Stimulated activated CD4-positive, alpha-beta T cell treated with anti-CD3 and anti-CD28 coated beads, Interleukin-12 subunit alpha, Interleukin-12 subunit beta, amount 100 ng/mL, for 24 hours (primary cell): ENCODE measurements at places on chromosomes 4 and X.

DNA sequence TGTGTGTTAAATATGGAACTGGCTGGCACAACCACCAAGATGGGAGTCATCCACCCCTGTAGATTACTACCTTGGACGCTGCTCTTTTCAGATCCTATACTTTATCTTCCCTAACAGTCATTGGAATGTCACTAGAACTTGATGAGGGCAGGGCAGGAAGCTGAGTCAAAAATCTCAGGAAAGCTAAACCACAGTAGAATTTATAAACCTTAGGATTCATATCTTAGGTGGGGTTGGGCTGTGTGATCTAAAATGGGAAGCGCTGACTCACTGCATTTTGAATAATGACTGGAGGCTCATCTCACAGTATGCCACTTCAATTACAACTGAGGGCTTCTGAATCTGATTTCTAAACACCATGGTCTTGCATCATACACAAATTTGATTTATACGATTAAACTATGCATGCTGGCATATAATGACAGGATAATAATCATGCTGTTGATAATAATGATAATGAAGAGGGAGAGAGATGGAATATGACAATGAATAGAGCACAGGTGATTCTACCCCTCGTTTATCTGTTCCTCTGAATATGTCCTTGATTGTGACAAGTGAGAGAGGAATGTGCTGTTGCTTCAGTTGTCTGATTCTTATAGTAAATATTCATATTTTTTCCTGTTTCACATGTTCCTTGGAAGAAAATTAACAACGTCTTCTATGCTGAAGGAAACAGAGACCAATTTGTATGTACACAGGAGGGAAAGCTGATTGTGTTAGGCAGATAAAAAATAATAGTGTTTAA is 270.3 kb upstream of the HS3ST1 start:
- no peak for DNase-seq

GRCh38 chr4:143353797-143354196 is 17.1 kb downstream of the GAB1 start:
- no peak for DNase-seq

DNA sequence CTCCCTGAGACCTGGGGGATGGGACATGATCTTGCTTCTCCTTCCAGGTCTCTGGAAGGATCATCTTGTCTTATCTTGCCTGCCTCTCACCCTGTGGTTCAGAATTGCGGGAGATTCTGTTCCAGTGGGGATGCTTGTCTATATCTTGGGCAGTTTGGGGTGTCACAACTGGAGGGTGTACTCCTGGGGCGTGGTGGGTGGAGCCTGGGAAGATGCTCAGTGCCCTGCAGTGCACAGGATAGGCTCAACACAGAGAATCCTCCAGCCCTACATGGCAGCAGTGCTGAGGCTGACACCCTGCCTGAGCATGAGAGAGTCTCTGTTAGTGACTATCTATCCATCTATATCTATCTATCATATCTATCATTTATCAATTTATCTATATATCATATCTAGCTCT is 7.7 kb downstream of the P2RY8 start:
- DNase-seq = no peak

GRCh38 chr4:38664706-38665401 is 855 bp downstream of the KLF3 start:
- DNase-seq = peak; percentile 31

DNA sequence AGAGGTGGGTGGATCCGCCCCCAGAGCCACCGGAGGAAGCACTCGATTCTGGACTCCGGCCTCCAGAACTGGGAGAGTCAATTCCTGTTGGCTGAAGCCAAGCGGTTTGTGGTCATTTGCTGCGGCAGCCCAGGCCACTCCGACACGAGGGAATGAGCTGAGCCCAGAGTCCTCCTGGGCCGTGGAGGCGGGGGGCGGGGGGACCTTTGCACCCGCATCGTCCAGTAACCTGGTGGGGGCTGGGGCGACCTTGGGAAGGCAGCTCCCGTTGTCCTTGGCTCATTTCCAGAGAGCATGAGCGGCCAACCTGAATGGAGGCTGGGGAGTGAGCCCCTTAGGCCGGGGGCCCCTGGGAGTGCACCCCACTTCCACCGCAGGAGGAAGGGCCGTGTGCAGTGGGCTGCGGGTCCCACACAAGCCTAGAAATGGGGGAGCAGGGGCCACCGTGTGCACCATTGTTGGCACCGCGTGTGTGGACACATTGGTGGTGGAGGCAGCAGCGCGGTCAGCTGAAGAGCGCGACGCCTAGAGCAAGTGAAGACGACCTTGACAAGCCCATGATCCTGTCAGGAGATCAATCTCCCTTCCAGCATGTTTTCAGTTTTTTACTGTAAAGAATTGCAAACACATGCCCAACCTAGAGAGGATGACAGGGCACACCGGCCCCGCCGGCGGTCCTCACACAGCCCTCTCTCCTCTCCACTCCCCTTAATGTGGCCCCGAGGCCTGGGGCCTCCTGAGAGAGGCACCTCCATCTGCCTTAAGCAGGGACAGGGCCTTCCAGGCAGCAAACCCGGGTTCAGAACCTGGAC is 19.9 kb upstream of the DUSP9 start:
- DNase-seq = no peak

DNA sequence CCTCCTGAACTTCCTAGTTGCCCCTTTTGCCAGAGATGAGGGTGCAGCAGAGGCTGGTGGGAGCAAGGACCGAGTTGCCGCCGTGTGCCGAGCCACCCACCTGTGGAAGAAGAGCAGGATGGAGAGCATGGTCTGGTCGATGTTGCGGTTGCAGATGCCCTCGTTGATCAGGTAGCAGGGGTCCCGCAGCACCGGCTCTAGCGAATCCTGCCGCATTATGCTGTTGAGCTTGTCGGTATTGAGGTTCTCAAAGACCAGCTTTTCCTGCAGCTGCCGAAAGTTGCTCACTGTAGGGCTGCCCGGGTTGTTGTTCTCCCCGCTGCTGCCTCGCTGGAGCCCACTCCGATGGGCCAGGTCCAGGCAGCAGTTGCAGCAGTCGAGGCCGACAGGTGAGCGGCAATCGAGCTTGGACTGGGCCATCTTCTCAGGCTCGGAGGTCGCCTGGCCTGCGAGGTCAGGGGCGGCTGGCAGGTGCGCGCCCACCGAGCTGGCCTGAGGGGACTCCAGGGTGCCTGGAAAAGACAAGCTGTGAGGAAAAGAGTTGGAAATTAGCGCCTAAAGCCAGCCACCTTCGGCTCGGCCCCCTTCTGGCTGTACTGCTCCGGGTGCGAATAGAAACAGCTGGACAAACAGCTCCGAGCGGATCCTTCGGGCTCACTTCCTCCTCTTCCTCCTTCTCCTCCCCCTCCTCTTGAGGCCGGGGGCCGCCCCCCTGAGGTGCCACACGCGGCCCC is 420 bp downstream of the TSC22D3 start:
- DNase-seq = no peak

DNA sequence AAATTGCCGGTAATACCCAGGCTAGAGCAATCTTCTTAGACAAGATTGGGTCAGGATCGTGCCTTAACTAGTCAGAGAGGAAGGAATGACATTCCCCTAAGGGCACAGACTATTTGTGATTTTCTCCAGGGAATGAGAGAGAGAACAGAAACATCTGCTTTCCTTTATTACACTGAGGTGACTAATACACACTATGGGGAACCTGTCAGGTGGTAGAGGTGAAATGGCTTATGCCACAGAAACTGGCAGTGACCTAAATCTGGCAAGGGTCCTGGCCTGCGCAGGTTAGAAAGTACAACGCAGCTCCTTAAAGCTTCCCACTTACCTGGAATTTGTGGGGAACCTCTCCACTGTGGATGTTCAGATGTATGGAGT is 16.6 kb upstream of the HPGD start:
- no peak for DNase-seq

- no peak for DNase-seq
These were observed 91.7 kb downstream of the CORIN start for GRCh38 chr4:47746122-47746521.

- DNase-seq = no peak
These were observed 231.5 kb upstream of the AGTR2 start for GRCh38 chrX:115939070-115939469.

DNA sequence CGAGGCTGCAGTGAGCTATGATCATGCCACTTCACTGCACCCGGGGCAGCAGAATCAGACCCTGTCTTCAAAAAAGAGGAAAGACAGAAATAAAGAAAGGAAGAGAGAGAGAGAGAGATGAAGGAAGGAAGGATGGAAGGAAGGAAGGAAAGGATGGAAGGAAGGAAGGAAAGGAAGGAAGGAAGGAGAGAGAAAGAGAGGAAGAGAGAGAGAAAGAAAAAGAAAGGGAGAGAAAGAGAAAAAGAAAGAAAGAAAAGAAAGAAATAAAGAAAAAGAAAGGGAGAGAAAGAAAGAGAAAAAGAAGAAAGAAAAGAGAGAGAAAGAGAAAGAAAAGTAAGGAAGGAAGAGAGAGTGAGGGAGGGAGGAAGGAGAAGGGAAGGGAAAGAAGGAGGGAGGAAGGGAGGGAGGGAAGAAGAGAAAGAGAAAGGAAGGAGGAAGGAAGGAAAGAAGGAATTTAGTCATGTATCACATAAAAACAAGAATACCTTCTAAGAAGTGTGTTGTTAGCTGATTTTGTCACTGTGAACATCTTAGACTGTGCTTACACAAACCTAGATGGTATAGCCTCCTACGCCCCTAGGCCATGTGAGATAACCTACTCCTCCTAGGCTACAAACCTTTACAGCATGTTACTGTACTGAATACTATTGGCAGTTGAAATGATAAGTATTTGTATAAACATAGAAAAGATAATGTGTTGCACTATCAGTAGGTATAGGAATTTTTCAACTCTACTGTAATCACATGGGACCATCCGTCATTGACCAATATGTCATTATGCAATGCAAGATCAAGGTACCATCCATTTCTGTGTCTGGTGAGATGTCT is 17.4 kb upstream of the AFF1 start:
- no peak for DNase-seq

DNA sequence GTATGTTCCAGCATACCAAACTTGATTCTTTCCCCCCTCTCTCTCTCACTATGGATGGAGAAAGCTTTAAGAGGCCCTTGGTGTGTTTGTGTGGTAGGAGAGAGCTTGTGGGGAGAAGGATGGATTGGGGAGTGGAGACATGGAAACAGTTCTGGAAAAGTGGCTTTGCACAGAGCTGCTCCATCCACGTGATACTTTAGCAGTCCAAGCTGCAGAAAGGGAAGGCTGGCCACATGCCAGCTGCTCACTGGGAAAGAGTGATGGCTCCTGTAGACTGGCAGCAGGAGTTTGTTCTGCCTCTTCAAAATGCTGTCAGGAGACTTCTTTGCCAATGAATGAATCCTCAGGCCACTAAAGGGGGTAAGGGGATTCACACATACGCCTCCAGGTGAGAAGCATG is 21.7 kb upstream of the SEC24B start:
- no peak for DNase-seq

GRCh38 chr4:101198682-101199339 is 148.5 kb downstream of the PPP3CA start:
- no peak for DNase-seq

- DNase-seq = no peak
These were observed 317.9 kb upstream of the DIPK2B start for GRCh38 chrX:45518552-45518951.

DNA sequence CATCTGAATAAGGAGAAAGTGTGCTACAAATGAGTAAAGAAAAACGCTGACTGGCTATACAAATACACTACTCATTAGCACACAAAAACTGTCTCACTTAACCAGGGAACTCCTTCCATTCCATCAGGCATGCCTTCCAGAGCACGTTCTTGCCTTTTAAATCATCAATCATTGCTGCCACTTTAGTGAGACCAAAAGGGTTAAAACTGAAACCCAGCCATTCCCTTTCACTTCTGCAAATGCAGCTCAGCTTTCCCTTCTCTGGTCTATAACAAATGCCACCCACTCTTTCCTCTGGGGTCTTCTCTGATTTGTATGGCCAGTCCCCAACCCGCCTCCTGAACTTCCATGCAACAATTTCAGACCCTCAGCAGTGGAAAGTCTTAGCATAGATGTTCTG is 231.5 kb downstream of the TRIML1 start:
- DNase-seq = no peak

- no peak for DNase-seq
These were observed 25.3 kb downstream of the APBB2 start for GRCh38 chr4:41189076-41189475.

DNA sequence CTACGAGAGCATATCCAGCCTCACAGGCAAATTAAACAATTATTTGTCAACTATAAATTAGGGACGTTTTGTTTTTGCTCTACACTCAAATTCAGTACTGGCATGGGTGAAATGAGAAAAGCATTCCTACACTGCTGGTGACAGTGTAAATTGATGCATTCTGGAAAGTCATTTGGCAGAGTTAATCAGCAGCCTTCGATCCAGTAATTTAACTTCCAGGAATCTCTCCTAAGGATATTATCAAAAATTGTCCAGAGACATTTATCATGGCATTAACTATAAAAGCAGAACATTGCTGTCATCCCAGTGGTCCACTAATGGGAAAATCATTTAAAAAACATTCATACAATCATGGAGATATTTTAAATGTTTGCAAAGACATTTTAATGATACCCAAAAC is 67.5 kb upstream of the MMAA start:
- DNase-seq = no peak

DNA sequence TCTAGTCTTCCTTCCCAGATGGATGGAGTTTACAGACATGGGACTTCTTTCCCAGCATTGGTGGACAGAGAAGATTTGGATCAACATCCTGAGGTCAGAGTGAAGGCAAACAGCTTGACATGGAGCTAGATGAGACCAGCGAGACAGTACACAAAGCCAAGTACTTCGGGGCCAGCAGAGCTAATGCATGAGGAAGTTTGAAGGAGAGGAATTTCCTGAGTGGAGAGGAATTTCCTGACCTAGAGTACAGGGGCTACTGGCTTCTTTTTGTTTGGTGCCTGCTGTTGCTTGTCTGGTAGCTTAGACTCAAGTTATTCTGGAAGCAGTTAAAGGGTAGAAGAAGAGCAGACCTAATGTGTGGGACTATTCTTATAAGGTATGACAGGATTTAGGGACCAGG is 69.1 kb upstream of the EOLA2 start:
- DNase-seq = no peak

DNA sequence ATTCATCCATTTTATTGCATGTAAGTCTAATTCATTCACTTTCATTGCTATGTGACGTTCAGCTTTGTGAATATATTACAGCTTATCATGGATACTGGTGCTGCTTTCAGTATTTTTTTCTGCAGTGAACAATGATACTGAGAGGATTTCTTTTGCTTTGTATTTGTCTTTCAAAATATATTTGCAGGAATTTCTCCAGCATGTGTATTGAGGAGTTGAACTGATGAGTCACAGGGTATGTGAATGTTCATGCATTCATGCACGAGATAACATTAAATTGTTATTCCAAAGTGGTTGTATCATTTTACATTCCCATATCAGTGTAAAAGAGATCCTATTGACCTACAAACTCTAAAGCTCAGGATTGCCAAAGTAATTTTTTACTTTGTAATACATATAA is 283.8 kb upstream of the ARSJ start:
- no peak for DNase-seq

DNA sequence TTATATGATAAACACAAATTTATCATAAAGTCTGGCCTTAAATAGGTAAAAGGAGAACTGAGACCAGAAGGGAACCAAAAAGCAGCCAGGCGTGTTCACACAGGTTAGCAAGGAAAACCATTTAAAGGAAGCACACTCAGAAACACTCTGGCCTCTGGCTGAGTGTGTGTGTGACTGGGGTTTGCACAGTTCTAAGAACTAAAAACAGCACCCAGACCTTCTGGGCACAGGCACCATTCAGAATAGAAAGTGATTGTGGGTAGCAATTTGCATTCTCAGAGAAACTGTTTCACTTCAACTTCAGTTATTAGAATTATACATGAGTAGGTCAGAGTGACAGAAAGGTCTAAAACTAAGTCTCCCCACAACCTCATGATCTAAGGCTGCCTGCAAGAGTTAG is 10.0 kb downstream of the GPR82 start:
- DNase-seq = no peak

- no peak for DNase-seq
These were observed 1037.4 kb upstream of the PABPC4L start for GRCh38 chr4:135238940-135239339.
